ENCODE measurements at places on chromosomes 5 and 9.

GRCh38 chr9:123946101-123946821 lies 16.3 kb upstream of the DENND1A start:
- DNase-seq: no peak

DNA sequence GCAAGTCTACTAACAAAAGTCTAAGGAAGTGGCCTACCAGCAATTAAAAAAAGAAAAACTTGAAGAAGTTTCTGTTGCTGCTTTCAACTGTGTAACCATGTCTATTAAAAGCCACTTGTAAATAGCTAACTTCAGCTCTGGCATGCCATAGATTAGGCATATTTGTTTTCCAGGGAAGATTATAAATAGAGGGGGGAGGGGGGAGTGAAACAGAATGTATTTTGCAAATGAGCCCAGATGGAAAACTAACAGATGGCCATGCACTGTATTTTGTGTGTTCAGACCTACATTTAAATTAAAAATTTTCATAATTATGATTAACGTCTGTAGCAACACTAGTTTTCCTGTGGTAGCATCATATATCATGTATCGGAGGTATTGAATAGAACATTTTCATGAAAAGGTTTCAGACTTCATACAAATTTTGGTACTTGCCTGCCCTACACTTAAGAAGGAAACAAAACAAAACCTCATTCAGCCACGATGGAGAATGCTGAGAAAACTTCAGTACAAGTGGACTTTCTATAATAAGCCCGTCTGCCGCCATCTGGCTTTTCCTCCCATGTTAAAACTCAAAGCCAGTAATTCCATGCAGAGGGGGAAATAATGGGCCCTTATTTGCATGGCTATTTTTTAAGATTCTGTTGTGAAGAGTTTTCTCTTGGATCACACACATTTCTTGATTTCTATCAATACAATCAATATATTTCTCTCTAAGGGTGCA lies 220.4 kb upstream of the SMARCA2 start:
- no peak for DNase-seq

DNA sequence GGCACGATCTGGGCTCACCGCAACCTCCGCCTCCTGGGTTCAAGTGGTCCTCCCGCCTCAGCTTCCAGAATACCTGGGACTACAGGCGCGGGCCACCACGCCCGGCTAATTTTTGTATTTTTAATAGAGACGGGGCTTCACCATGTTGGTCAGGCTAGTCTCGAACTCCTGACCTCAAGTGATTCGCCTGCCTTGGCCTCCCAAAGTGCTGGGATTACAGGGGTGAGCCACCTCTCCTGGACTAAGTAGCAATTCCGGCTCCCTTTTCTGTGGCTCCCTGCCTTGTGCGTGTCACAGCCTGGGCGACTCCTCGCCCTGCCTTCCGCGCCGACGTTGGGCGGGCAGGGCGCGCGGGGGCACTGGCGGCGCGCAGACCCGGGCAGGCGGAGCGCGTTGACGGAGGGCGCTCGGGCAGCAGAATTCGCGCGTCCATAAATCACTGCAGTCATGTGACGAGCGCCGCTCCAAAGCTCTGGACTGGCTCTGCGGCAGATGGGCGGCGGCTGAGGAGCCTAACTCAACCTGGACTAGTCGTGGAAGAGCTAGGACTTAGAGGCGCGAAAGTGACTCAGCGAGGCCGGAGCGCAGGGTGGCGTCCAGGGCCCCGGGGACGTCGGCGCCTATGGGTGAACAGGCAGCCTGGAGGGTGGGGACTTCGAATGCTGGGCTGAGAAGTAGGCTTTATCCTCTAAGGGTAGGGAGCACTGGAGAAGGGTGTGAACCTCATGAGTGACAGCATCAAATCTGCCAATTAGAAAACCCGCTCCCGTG lies 1.4 kb upstream of the CIZ1 start:
- no peak for DNase-seq

GRCh38 chr5:180035206-180035931 lies 36.2 kb downstream of the RNF130 start:
- DNase-seq: no peak

- no peak for DNase-seq
Measured at GRCh38 chr5:80151890-80152289, 104.0 kb downstream of the SERINC5 start.

DNA sequence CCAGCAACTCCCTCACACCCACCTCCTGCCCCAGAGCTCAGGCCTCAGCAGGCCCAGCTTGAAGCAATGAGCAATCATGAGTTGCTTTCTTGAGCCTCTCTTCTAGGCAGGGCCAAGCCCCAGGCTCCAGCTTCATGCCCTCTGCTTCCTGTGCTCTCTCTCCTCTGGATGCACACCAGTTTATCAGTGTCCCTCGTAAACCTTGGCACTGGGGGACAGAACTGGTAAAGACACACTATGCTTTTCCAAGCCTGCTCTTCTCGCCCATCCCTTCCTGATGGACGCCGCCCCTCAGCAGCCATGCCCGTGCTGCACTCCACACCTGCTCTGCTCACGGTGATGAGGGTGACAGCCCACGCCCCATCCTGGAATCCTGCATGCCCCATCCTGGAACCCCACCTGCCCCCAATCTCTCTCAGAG lies 49.4 kb upstream of the ORM1 start:
- DNase-seq: no peak

- no peak for DNase-seq
Measured at GRCh38 chr9:120441426-120442307, 138.3 kb downstream of the CDK5RAP2 start.

DNA sequence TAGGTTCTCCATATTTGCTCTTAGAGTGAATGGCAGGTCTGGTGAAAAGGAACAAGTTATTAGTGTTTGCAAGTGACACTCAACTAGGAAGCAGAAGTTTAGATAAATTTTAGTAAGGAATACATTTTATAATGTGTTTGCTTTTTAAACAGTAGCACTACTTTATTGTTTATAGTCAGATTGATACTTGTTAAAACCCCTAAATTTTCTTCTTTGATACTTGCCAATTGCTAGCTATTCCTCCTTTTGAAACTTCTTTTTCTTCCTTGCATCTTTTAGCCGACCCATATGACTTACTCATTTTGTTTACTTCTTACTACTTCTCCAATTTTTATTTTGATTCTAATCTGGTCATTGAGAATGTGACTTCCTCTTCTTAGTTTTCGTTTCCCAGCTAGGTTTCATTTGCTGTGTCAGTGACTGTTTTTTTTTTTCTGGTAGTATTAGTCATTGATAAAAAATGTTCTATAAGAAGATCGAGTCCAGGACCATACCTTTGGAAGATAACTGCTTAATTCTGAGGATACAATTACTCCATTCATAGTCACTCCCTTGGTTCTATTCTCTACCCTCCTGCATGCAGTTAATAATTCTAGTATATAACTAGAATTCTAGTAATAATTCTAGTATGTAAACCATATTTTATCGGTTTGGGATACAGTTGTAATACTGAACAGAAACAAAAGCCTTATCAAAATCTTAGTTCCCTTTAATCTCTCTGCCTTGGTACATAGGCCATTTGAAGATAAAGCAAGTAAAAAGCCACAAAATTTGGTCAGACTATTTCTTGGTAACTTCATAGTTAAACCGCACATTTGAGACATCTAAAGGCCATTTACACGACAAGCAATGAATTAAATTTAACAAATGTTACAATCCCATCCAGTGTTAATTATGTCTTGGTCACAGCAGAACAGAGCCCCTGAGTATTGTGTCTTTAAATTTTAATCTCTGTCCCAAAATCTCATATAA lies 2.8 kb upstream of the RICTOR start:
- no peak for DNase-seq

DNA sequence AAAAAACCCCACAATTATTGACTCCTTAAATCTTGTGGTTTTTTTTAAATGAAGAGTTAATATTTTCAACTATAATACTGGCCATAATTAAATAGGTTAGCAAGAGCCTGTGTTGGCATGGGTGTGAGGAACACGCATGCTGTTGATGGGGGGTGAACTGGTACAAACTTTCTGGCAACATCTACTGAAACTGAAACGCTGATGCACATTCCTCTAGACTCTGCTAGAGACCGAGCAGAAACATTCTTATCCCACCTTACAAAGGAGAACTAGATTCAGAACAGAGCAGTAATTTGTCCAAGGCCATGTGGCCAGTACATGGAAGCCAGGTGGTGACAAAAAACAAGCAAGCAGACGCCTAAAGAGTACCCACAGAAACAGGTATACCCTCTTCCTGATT lies 2.4 kb downstream of the BICD2 start:
- no peak for DNase-seq

DNA sequence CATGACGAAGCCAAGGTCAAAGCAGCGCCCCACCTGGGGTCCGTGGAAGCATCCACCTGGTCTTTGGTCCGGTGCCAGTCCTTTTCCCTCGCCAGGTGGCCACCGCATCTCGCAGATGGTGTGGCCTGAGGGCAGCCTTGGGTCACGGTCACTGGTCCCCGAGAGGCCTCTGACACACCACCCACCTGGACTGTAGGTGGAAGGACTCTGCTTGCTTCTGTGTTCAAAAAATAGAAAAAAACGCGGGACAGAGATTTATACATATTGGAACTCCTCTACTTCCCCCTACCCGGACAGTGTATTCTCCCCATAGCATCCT lies 466 bp upstream of the TTC39B start:
- DNase-seq: no peak

GRCh38 chr9:107472581-107473340 lies 16.8 kb downstream of the KLF4 start:
- DNase-seq: no peak

DNA sequence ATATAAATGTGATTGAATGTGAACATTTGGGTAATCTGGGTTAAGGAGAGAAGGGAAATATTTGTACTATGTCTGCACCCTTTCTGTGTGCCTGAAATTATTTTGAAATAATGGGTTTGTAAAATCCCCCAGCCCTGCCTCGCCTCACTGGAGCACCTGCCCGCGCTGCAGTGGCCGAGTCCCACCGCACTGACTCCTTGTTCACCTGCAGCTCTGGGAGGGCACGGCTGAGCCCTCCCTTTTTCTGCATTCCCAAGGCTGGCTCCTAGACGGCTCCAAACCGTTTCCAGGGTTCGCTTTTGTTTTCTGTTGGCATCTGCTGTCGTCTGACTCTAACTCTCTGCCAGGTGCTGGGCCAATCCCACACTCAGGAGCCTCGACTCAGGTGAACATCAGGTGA lies 17.6 kb upstream of the PPP1R26 start:
- DNase-seq: no peak

Measured in activated CD8-positive, alpha-beta memory T cell treated with anti-CD3 and anti-CD28 coated beads for 1 hour (primary cell).